ENCODE measurements at places on chromosomes 13 and 19.

- DNase-seq, result no peak
These were observed 32.0 kb downstream of the RUBCNL start for GRCh38 chr13:46355088-46355468.

DNA sequence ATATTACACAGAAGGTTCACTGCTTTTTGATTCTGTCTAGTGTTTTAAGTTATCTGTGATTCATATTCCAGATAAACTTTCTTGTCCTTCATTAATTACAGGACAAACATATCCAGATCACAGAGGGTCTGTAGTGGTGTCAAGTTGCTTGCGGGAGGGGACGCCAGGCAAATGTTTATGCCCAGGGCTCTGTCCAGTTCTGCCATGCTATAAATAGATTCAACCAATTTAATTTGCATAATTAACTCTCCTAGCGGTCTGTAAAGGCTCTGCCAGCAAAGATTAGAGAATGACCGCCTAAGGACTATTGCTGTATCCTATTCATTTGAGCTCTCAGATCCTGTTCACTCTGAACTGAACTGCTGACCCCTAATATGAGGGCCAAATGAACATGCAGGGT, 59.7 kb upstream of the TRPC4 start:
- DNase-seq, result no peak

- no peak for DNase-seq
These were observed 11.6 kb upstream of the UFM1 start for GRCh38 chr13:38338089-38338488.

DNA sequence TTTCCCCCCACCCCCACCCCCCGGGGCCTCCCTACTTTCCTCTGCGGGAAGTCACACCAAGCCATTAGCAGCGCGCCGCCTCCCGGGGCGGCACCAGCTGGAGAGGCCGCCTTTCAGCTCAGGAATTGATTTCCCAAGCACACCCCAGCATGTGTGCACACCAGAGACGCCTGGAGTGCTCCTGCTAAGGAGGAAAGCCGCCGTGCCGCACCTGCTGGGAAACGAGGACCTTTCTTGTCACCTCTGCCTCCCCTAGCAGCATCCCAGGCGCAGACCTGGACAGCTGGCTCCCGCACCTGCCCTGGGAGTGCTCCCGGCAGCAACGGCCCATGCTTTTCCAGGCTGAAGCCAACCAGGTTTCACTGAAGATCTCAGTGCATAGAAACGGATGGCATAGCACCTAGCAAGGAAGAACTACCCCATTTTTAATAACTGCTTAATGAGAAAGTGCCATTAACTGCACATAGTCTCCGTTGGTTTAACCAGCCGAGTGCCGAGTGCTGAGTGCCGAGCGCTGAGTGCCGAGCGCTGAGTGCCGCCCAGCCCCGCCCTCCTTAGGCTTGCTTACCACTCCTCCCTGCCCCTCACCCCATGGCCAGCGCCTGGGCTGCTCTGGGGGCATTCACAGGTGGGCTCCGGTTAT, 165.0 kb downstream of the USP12 start:
- DNase-seq, result no peak

- no peak for DNase-seq
These were observed 159.0 kb downstream of the RFC3 start for GRCh38 chr13:33976965-33977364.

- no peak for DNase-seq
These were observed 109.7 kb downstream of the HSPH1 start for GRCh38 chr13:31051999-31052398.

GRCh38 chr13:43583321-43583720, 203.5 kb downstream of the ENOX1 start:
- no peak for DNase-seq

- DNase-seq, result no peak
These were observed 137.3 kb upstream of the TMTC4 start for GRCh38 chr13:100811928-100812327.

- no peak for DNase-seq
These were observed 19.4 kb downstream of the ZNF816 start for GRCh38 chr19:52943134-52943883.

- no peak for DNase-seq
These were observed 1270.8 kb downstream of the PCDH9 start for GRCh38 chr13:65959305-65959704.

- no peak for DNase-seq
These were observed 19.9 kb downstream of the ACER1 start for GRCh38 chr19:6313398-6313969.

GRCh38 chr19:4521170-4521887, 3.0 kb upstream of the PLIN4 start:
- no peak for DNase-seq

GRCh38 chr19:11422163-11423065, 3.3 kb upstream of the RGL3 start:
- DNase-seq, result peak; percentile 64

DNA sequence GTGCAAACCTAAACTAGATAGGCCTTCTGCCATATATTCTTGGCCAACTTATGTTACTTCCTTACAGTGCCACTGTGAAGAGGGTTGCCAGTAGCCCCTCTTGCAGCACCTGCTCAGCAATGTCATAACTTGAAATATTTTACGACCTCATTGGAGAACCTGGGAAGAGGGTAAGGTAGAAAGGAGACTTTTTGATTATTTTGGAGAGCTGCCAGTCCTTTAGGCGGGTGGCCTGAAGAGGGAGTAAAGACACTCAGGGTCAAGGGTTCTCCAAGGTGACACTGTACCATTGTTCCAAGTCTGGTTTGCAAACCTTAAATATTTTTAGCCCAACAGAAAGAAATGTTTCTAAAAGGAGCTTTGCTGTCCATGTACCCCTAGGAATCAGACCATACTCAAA, 118.3 kb downstream of the FLT1 start:
- no peak for DNase-seq

- no peak for DNase-seq
These were observed 1198.5 kb downstream of the EFNB2 start for GRCh38 chr13:105336706-105337576.

All from stimulated activated CD8-positive, alpha-beta memory T cell treated with anti-CD3 and anti-CD28 coated beads, Interleukin-2, amount 100 ng/mL, for 48 hours (primary cell).